G401 (cell line): ENCODE measurements at places on chromosomes 2 and 18. TPM values are rescaled to one million over a fixed set of nuclear protein-coding genes. Genes with fewer than 3 reads are reported as not detected.

DNA sequence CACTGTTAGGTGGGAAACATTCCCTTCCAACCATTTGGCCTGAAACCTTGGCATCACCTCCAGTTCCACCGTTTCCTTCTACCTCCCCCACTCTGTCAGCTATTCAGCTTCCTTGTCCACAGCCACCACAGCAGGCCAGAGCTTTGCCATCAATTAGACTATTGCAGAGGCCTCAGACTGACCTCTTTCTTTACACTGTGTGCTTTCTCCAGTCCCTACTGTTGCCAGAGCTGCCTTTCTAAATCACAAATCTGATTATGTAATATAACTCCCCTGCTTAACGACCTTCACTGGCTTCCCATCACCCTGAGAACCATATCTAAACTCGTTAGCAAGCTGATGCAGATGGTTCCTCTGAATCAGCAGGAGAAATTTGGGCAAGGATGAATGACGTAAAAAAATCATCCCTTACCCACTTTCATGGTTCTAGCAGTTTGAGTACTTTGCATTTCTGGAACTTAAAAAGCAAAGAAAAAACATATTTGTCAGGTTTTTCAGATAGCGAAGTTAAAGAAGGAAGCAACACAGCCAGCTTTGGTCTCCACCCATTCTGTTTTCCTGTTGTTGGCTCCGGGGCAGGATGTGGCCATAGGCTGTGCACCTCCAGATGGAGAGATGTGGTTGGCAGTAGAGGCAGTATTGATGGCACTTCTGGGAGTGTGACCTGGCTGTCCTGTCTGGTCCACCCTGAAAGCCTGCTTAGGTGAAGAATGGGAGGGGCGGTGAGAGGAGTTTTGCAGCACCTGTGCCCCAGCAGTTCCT, 422.1 kb downstream of the PARD3B start:
- DNase-seq, result no peak

The IL1RN gene
- not detected in 2 replicates for total RNA-seq

GRCh38 chr2:42918671-42919318, 126.4 kb upstream of the HAAO start:
- no peak for DNase-seq

The CXCR1 gene
- total RNA-seq, result not detected in 2 replicates

- DNase-seq, result no peak
Measured at GRCh38 chr2:70670626-70671025, 97.4 kb downstream of the ADD2 start.

The OBSL1 gene
- 106 and 117 TPM in 2 replicates for total RNA-seq

- no peak for DNase-seq
Measured at GRCh38 chr18:49227441-49228165, 232.8 kb downstream of the DYM start.

The PRKD3 gene
- 4.1 and 6.7 TPM in 2 replicates for total RNA-seq

GRCh38 chr2:212532585-212532984, 6.0 kb downstream of the ERBB4 start:
- no peak for DNase-seq

The CD207 gene
- 0.10 and 0.37 TPM in 2 replicates for total RNA-seq

DNA sequence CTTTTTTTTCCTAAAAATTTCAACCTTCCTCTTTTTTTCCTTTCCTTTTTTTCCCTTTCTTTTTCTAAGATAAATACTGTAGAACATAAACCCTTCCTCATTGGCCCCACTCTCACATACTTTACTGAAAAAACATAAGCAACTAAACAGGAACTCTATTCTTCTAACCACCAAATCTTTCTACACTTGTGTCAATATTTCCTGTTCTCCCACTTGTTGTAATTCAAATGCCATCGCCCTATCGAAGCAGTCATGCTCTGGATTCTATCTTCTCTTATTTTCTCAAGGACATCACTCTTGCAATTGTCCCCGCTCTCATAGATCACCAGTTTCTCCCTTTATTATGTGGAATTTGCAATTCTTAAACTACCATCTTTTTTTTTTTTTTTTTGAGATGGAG, 20.2 kb upstream of the SSB start:
- no peak for DNase-seq

GRCh38 chr2:109382951-109383350, 230.8 kb downstream of the SEPTIN10 start:
- DNase-seq, result peak; percentile 70

- DNase-seq, result peak; percentile 80
Measured at GRCh38 chr2:228282376-228282775, 100.9 kb upstream of the SPHKAP start.

The GALR1 gene
- total RNA-seq, result not detected in 2 replicates

The HOXD11 gene
- not detected in 2 replicates for total RNA-seq

The ATP8B1 gene
- total RNA-seq, result not detected in 2 replicates

DNA sequence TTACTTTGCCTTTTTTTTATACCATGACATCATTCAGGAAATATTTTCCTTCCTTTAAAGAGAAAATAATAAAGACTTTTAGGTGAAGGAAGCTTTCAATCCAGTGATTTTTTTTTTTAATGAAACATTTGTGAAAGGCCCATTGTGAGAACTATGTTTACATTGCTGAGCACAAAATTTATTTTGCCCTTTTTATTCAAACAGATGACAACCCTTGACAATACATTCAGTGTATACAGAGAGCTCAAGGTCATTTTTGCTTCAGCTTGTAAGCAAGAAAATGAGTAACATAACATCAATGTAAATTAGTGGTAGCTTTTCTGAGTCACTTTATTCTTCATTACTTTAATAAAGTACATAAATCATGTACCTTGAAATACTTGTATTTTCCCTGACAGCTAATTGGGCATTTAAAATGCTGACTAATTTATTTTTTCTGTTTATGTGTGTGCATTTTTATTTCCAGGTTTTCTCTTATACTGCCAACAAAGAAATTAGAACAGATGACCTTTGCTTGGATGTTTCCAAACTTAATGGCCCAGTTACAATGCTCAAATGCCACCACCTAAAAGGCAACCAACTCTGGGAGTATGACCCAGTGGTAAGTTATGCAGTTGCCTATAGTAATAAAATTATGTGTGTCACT, 121.6 kb downstream of the GALNT1 start:
- DNase-seq, result no peak

DNA sequence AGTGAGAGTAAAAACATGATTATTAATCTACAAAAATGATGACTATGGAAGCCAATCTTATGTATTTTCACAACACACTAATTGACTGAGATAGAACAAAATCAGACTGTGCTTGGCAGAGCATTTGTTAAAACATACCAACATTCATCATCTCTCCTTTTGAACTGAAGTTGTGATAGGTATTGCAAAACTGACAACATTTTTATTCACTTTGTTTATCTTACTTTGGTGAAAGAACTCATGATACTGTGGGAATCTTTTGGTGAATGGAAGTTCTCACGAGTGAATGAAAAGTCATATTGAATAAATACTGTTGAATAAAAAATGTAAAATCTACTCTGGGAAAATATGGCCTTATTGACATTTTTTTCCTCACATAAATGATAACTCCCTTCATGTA, 1430.2 kb upstream of the PIK3C3 start:
- no peak for DNase-seq
